ENCODE measurements at places on chromosomes 7 and 10. TPM values are rescaled to one million over a fixed set of nuclear protein-coding genes. Genes with fewer than 3 reads are reported as not detected.

The MYOZ1 gene
- 0.61 TPM for polyA plus RNA-seq

The KCNMA1 gene
- 62.4 TPM for polyA plus RNA-seq

The CDHR3 gene
- 2.9 TPM for polyA plus RNA-seq

The PTF1A gene
- polyA plus RNA-seq = not detected

The MKX gene
- not detected for polyA plus RNA-seq

The MRPS17 gene
- 20.5 TPM for polyA plus RNA-seq
